ENCODE measurements at places on chromosomes 5 and 9.
A peak's percentile ranks its signal among the peaks of the same experiment; 100 is the strongest.

DNA sequence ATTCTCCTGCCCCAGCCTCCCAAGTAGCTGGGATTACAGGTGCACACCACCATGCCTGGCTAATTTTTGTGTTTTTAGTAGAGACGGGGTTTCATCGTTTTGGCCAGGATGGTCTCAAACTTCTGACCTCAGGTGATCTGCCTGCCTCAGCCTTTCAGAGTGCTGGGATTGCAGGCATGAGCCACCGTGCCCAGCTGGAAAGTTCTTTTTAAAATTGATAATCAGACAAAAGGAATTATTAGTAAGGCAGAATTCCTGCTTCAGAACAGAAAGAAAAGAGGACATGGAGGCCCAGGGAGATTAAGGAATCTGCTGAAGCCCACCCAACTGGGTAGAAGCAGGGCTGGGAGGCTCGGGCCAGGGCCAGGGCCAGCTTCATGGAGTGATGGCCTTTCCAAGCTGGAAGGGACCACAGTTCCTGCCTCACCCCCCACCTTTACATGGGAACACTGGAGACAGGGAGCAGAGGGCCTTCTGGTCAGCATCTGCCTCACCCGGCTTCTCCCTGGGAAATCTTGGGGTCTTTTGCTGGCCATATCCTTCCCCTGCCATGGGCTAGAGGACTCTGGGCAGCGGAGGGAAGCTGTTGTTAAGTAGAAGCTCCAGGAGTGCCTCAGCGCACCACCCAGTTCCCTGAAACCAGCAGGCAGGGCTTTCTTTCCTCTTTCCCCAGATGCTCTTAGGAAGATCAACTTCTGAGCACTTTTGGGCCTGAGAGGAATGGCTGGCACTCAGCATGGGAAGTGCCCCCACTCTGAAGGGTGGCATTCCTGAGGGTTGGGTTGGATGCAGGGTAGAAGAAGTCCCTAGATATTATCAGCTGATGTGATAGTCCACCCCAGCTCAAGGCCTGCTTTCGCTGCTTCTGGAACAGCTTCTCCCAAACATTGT lies 70.1 kb downstream of the RGS3 start:
- peak; percentile 3 for DNase-seq

- no peak for DNase-seq
Observed at GRCh38 chr9:132969783-132970182, 8.7 kb upstream of the GFI1B start.

DNA sequence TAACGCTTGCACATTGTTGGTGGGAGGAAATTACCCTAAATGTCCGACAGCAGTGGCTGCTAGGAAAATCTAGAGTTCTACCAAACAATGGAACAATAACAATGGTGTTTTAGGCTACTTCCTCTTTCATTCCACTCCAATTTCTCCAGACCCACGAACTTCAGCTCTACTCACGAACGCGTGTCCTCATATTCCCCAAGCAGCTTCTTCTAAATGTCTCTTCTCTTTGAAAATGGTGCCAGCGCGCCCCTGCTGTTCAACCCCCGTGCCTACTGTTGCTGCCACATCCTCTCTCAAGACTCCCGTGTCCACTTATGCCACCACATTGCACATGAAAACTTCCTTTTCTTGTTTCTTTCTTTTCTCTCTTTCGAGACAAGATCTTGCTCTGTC lies 25.6 kb downstream of the OR2V2 start:
- no peak for DNase-seq

DNA sequence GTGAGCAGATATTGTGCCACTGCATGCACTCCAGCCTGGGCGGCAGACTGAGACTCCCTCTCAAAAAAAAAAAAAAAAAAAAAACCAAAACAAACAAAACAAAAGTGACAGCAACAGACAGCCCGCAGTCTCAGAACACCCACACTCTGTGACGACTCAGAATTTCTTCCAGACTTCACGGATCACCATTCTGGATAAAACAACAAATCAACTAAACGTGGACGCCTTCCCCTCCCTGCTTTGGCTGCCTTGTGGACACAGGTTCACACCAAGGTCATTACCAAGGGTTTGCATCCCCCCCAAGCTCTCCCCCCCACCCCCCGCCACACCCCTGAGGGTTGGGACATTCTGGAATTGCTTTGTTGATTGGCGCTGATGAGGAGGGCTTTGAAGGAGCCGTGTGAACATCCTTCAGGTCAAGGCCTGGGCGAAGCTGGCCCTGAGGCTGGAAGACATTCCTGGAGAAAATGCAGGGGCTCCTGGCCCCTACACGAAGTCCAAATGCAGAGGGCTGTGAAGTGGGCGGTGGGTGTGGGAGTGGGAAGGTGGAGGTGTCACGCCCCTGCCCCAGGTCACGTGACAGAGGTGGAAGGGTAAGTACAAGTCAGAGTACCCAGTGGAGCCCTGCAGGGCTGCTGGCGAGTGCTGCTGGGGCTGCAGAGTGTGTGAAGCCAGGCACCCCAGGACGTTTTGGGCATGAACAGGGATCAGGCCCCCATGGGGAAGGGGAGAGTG lies 10.1 kb downstream of the LCN10 start:
- DNase-seq, result no peak

- DNase-seq, result no peak
Observed at GRCh38 chr5:89435347-89435746, 552.4 kb upstream of the MEF2C start.

GRCh38 chr5:144304688-144305087 lies 134.0 kb downstream of the KCTD16 start:
- no peak for DNase-seq

- DNase-seq, result no peak
Observed at GRCh38 chr5:160555581-160555970, 133.9 kb downstream of the PTTG1 start.
